ENCODE measurements at places on chromosomes 6 and 20.

- no peak for DNase-seq
These were observed 7.6 kb upstream of the LKAAEAR1 start for GRCh38 chr20:64091770-64092169.

DNA sequence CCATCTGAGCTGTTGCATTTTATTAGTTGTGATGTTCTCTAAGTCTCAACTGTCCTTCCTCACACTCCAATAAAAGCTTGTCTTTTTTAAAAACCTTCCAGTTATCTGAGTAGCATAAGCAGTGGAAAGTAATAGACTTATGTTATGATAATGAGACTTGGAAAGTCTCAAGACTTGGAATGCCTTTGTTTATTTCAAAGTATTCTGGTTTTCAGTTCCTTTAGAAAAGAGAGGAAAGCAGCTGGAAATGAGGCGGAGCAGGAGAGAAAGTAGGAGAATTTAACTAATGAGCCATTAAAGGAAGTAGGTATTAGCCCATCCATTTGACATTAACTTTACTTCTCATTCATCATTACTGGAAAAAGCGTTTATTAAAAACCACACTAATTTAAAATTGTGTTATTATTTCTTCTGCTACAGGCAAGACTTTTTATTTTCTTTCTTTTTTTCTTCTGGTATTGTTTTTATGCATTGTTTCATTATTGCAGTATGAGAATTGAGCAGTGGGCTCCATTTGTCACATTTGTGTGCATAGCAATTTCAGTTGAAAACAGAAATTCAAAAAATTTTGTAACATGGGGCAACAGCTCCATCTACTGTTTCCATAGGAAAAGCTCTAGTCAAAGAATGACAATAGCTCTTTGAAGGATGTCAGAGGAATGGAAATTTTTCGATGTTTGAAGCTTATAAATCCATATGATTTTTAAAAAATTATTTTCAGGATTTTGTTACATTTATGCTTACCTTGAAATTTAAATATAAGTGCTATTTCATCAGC is 194.8 kb downstream of the COL9A1 start:
- DNase-seq, result no peak

GRCh38 chr6:18243302-18243893 is 20.9 kb downstream of the DEK start:
- DNase-seq, result no peak

GRCh38 chr6:119466226-119466625 is 116.7 kb upstream of the MAN1A1 start:
- no peak for DNase-seq

- DNase-seq, result no peak
These were observed 3.7 kb upstream of the FASTKD5 start for GRCh38 chr20:3163099-3164042.

GRCh38 chr6:114419175-114419574 is 76.4 kb upstream of the HS3ST5 start:
- DNase-seq, result no peak

DNA sequence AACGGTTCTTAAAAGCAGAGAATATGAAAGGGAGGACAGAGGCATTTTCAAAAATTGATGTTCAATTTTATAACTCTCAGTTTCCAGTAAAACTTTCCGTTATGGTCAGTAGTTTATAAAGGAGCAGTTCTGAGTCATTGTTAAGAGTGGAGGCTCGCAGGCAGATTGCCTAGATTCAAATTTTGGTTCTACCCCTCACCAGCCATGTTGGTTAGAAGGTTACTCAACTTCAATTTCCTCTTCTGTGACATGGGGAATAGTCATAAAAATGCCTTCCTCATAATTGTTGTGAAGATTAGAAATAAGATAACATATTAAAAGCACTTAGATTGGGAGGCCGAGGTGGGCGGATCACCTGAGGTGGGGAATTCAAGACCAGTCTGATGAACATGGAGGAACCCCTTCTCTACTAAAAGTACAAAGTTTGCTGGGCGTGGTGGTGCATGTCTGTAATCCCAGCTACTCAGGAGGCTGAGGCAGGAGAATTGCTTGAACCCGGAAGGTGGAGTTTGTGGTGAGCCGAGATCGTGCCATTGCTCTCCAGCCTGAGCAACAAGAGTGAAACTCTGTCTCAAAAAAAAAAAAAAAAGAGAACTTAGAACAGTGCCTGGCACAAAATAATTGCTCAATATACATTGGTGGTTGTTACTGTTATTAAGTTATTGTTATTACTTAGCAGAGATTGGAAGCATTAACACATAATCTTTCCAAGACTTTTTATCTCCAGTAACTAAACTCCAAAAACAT is 348.9 kb downstream of the NRN1 start:
- no peak for DNase-seq

GRCh38 chr20:49166534-49167449 is 21.3 kb downstream of the STAU1 start:
- DNase-seq, result no peak

DNA sequence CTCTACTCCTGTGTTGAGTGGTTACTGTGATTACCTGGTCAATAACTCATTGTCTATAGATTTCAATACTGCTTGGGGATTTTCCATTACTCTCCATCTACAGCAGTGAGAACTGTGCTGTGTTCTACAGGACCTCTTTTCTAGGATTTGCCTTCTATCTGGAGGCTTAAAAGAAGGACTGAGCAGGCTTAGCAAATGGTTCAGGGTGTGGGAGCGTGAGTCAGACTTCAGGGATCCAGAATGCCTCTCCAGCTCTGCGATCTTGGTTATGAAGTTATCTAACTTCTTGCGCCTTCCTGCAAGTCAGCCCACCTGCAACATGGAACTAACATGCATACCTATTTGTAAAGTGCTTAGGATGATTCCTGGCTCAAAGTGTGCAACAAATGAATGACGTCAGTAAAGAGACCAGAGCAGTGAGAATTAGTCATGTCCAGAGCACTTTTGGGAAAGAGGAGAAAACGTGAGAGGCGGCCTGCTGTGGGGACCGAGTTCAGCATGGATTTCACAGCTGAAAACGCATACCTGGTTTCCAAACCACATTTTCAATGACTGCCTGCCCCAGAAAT is 610.1 kb upstream of the CDH4 start:
- no peak for DNase-seq

- DNase-seq, result no peak
These were observed 80.3 kb upstream of the HMGCLL1 start for GRCh38 chr6:55659304-55659703.

DNA sequence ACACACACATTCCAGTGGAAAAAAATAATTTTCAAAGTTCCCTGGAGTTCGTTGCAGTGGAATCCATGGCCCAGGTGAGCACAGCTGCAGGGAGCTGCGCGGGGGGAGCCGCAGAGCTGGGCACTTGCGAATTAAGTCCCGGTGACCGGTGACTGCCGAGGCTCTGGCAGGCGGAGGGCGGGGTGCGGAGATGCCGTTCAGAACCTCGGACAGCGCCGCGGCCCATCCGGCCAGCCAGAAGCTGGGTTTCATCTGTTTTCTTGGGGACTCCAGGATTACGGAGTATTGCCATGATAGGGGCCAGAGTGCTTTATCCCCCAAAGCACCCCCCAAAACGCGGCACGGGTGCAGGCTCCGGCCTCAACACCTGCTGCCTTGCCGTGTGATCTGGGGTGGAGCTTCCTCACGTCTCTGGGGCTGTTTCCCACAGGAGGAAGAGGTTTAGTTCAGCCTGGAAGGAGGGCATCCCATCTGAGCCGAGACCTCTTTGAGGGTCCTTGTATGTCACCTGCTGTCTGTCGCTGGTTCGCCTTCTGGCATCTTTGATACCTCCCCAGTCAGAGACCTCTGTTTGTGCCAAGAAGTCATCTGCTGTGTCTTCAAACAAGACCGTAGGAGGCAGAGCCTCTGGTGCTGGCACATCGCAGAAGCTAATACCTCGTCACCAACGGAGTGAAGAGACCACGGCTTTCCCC is 99.4 kb downstream of the YTHDF1 start:
- no peak for DNase-seq

- DNase-seq, result no peak
These were observed 48.4 kb upstream of the PTGIS start for GRCh38 chr20:49616154-49617007.

DNA sequence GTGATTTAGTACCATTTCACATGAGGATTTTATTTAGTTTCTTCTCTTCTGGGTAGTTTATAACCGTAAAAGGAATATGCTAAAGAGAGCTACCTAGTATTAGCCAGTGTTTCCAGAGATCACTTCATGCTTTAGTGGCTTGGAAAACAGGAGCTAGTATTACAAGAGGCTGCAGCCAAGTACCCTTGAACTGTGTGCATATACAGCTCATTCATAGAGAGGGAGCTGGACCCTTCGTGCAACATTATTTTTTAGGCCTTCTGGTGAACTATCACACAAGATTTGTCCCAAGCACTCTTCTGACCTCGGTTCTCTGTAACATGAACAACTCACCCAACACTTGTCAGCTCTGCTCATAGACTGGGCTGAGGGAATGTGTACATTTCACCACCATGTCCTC is 74.9 kb upstream of the RIN2 start:
- DNase-seq, result no peak

- DNase-seq, result no peak
These were observed 16.5 kb upstream of the BHLHE23 start for GRCh38 chr20:63023071-63023935.

GRCh38 chr20:38134427-38135270 is 30.4 kb downstream of the TGM2 start:
- no peak for DNase-seq

GRCh38 chr6:15364401-15365037 is 118.7 kb downstream of the JARID2 start:
- no peak for DNase-seq

DNA sequence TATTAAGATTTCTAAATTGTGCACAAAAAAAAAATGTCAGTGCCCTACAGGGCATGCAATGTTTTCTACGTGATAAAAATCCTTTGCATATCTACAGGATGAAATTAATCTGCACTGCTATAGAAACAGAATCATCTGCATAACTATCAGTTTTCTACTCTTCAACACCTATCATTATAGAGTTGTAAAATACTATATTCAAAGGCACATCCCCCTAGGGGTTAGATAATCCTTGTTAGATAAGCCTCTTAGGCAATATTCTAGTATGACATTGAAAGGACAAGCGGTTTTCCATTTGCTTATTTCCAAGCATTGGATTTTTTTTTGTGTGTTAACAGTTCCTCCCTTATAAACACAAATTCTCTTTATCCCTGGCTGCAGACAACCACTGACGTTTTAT is 98.7 kb upstream of the LAMA2 start:
- no peak for DNase-seq

GRCh38 chr6:3869284-3869631 is 20.1 kb downstream of the FAM50B start:
- no peak for DNase-seq

- DNase-seq, result no peak
These were observed 25.1 kb downstream of the JAG1 start for GRCh38 chr20:10648651-10649050.

DNA sequence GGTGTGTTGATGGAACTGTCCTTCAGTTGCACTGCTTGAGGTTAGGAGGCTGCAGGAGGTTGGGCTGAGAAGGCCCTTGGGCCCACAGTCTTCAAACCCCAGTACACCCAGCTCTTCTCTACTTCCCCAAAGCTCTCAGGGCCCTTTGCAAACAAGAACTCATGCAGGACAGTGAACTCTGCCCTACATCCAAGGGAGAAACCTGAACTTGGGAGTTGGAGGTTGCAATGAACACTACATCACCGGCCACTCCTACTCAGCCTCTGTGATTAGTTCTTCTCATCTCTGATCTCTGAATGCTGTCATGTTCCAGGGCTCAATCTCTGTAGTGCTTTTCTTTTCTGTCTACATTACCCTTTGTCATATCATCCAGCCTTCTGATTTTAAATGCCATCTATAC is 148.5 kb upstream of the PDE7B start:
- no peak for DNase-seq

GRCh38 chr20:52905241-52905994 is 66.7 kb upstream of the TSHZ2 start:
- no peak for DNase-seq

DNA sequence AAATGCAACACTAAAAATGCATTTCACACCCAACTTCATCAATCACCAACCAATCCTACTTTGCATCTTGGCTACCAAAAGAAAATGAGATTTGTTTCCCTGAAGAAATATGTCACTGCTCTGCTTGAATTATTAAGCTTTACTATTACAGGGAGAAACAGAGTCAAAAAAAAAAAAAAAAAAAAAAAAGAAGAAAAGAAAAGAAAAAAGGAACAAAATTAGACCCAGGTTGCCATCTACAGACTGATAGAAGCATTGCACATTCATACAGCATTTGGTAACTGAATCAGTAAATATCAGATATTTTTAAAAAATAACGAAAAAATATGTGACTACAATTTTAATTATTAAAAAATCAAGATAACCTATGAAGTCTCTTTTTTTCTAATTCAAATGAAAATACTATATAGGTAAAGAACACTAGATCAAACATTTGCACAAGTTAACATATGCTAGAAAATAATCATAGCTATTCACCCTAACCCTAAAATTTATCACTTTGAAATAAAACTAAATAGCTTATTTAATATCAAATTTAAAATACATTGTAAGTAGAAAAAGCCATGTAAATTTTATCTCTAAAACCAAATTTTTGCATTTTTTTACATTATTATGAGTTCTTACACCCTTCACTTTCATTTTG is 83.3 kb downstream of the DCDC2 start:
- no peak for DNase-seq

GRCh38 chr6:138109042-138109997 is 2.1 kb upstream of the PERP start:
- DNase-seq, result peak; percentile 72

DNA sequence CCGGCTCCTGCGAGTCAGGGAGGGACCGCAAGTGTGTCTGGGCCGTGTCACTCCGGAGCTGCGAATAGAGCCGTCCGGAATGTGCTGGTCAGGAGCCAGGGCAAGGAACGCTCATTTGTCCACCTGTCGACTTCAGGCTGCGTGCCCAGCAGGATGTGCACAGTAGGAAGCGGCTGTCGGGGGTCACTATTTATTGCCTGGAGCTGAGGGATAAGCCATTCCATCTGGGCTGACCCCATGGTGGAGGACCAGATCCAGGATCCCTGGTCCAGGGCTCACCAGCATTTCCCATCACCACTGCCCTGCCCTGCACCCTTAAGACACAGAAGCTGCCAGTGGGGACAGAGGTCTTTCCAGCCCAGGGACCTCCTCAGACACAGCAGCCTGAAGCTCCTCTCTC is 14.7 kb downstream of the NTSR1 start:
- DNase-seq, result no peak

GRCh38 chr20:826695-827323 is 6.7 kb upstream of the FAM110A start:
- no peak for DNase-seq

GRCh38 chr6:158962371-158962770 is 37.6 kb downstream of the RSPH3 start:
- DNase-seq, result no peak

- no peak for DNase-seq
These were observed 637.6 kb downstream of the RNF144B start for GRCh38 chr6:19024737-19025136.

DNA sequence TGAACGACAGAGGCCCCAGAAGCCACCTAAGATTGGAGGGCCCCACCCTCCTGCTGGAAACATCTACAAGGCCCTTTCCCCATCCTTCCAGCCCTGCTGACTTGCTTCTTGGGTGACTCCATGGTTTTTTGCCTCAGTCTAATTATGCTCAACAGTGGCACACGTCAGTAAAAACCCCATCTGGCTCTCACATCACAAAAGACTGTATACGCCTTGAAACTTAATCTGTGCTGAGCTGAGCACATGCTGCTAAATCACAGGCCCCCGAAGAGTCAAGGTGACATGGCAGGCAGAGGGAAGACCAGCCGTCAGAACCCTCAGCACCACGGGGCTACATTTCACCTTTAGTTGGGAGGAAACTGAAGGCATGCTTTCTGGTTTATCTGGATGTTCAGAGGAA is 323.1 kb downstream of the CDH26 start:
- DNase-seq, result no peak
